GM23248 (cell line): ENCODE measurements at places on chromosomes 4 and X.

GRCh38 chr4:113790478-113790877 is 28.9 kb upstream of the CAMK2D start:
- no peak for DNase-seq

DNA sequence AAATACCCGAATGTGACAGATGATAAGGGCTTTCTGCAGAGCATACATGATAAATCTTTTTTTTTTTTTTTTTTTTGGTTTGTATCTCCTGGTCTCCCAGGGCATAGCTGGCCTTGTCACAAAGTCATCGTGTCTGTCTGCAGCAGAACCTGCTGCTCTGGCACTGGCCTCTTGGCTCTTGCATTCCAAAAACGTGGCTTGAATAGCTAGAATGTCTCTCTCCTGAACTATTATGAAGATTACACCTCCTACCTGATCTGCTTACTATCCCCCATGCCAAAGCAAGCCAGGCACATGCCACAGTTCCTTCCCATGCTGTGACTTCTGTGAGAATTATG is 50.4 kb upstream of the SCRG1 start:
- no peak for DNase-seq

DNA sequence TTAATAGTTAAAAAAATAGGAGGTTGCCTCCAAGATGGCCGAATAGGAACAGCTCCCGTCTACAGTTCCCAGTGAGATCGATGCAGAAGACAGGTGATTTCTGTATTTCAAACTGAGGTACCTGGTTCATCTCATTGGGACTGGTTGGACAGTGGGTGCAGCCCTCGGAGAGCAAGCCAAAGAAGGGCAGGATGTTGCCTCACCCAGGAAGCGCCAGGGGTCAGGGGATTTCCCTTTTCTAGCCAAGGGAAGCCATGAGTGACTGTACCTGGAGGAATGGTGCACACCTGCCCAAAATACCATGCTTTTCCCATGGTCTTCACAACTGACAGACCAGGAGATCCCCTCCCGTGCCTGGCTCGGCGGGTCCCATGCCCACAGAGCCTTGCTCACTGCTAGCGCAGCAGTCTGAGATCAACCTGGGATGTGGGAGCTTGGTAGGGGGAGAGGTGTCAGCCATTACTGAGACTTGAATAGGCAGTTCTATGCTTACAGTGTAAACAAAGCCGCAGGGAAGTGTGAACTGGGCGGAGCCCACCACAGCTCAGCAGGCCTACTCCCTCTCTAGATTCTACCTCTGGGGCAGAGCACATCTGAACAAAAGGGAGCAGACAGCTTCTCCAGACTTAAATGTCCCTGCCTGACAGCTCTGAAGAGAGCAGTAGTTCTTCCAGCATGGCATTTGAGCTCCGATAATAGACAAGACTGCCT is 47.5 kb downstream of the PPA2 start:
- DNase-seq: no peak

- no peak for DNase-seq
Measured at GRCh38 chr4:124953486-124953885, 241.0 kb upstream of the ANKRD50 start.

DNA sequence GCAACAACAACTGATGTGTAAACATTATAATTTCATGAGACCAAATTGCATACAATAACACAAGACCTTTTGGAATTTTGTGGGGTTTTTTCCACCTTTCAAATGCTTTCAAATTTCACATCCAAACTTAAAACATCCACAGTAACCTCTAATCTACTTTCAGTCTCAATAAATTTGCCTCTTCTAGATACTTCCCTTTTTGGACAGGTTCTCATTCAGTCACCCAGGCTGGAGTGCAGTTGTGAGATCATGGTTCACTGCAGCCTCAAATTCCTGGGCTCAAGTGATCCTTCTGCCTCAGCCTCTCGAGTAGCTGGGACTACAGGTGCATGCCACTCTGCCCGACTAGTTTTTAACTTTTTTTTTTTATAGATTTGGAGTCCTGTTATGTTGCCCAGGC is 556.6 kb downstream of the NLGN4X start:
- DNase-seq: no peak

- DNase-seq: peak; percentile 51
Measured at GRCh38 chr4:76546327-76546726, 111.3 kb downstream of the SHROOM3 start.

DNA sequence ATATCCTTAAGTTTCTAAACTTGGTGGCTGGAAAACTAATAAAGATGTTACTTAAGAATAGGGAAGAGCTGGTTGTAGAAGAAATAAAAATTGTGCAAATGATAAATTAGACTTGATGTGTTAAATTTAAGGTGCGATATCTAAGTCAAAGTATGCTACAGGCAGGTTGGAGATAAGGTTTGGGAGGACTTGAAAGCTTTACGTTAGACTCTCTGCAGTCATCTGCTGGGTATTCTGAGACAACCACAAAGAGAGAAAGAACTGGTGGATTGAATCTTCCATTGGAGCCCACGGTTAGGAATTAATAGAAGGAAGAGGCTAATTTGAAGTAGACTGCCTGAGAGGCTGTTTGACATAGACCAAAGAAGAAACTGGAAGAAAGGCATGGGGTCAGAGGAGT is 7.9 kb downstream of the SMAD1 start:
- DNase-seq: no peak

DNA sequence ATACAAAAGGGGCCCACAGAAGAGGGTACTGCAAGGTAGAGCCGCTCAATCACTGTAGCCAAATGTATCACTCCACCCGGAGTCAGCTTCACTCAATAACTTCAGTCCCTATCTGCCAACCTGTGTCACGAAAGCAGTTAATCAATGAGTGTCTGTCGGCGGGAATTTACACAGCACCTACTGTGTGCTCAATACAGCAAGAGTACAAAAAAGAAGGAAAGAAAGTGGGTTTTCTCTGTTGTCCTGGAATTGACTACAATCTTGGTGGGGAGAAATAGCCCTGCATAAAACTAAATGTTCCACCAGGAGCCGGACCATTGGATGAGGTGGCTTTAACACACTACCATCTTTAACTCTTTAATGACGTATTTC is 780 bp upstream of the NKRF start:
- peak; percentile 17 for DNase-seq

- DNase-seq: no peak
Measured at GRCh38 chr4:73092868-73093267, 23.4 kb upstream of the COX18 start.

DNA sequence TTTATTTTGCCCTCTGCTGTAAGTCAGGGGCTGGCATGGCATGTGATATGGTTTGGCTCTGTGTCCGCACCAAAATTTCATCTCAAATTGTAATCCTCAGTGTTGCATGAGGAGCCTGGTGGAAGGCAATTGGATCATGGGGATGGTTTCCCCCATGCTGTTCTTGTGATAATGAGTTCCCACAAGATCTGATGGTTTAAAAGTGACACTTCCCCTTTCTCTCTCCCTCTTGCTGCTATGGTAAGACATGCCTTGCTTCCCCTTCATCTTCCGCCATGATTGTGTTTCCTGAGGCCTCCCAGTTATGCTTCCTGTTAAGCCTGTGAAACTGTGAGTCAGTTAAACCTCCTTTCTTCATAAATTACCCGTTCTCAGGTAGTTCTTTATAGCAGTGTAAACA is 72.0 kb upstream of the MSX1 start:
- DNase-seq: no peak

DNA sequence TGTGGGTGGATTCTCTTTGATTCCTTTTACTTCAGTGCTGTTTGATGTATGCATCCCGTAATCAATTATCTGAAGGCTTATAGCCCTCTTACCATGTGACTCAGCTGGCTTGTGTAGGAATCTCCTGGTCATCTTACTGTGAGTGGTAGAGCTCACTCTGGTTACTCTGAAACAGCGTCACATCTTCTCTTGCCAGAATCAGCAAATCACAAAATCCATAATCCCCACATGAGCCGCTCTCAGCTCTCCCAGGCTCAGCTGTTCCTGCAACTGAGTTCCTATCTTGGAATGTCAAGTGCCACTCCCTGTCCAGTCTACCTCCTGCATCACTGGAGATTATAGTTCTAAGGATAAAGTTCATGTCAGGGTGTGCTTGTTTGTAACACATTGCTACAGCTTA is 278.0 kb downstream of the FBXO8 start:
- DNase-seq: no peak

DNA sequence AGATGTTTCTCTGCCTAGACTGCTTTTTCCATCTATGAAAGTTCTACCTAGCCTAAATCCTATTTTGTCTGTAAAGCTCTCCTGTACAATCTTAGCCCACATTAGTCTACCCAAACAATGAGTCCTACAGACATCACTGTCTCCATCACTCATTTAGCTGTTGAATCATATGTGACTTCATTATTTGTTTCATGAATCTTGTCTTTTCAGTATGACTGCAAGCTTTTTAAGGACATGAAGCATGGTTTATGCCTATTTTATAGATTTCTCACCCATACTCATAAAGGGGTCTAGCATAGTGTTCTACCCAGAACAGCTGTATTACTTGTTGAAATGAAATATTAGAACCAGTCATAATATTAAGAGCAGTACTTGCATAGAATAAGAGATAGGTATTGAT is 13.0 kb downstream of the AMMECR1 start:
- no peak for DNase-seq

- DNase-seq: no peak
Measured at GRCh38 chr4:43619219-43619618, 726.7 kb downstream of the GRXCR1 start.

- no peak for DNase-seq
Measured at GRCh38 chrX:12910423-12911121, 4.2 kb downstream of the TLR8 start.

DNA sequence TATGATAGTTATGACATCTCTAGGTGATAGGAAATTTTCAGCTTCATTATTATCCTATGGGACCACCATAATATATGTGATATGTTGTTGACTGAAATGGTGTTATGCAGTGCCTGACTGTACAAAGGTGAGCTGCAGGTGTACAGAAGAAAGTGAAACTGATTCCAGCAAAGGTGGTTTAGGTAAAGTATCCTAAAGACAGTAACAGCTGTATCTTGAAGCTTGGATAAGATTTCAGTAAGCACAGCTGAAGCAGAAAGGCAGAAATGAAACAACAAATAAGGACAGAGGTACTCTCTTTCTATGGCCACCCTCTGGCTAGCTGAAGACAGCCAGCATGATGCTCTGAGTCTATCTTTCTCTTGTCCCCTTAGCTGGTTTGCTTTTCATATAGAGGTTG is 30.0 kb upstream of the PGK1 start:
- no peak for DNase-seq
